Chondrocyte (in vitro differentiated cells): ENCODE measurements at places on chromosomes 6 and 20.

GRCh38 chr20:9021216-9021615 is 47.7 kb upstream of the PLCB4 start:
- no peaks in the 10 kb centered on the region for H3K27me3 ChIP-seq
- H3K36me3 ChIP-seq = no peaks in the 10 kb centered on the region
- no peak for DNase-seq
- H3K27ac ChIP-seq = no peak overlapping the region
- no peak overlapping the region for H3K4me3 ChIP-seq

GRCh38 chr6:16741112-16742016 is 19.9 kb downstream of the ATXN1 start:
- peak overlapping the region; percentile 83 for H3K27ac ChIP-seq
- H3K4me3 ChIP-seq = no peak overlapping the region
- H3K27me3 ChIP-seq = no peaks in the 10 kb centered on the region
- DNase-seq = no peak

- H3K4me1 ChIP-seq = peaks cover 36% of the 10 kb centered on the region
- H3K4me3 ChIP-seq = peak overlapping the region; percentile 72
- DNase-seq = no peak
- H3K27me3 ChIP-seq = peaks cover 2% of the 10 kb centered on the region
- no peak overlapping the region for H3K27ac ChIP-seq
These were observed 526 bp downstream of the SULF2 start for GRCh38 chr20:47784599-47785310.

DNA sequence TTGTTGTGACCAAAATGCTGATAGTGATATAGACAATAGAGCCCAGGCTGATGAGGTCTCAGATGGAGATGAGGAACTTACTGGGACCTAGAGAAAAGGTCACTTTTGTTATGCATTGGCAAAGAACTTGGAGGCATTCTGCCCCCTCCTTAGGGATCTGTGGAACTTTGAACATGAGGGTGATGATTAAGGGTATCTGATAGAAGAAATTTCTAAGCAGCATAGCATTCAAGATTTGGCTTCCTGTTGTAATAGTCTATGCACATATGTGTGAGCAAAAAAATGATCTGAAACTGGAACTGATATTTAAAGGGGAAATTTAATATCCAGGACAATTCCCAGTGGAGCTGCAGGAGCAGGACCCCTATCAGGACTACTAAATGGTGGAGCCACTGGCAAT is 17.1 kb downstream of the HLA-A start:
- DNase-seq = no peak
- H3K4me1 ChIP-seq = peaks cover 4% of the 10 kb centered on the region
- no peak overlapping the region for H3K27ac ChIP-seq
- H3K27me3 ChIP-seq = no peaks in the 10 kb centered on the region
- H3K36me3 ChIP-seq = no peaks in the 10 kb centered on the region
- H3K4me3 ChIP-seq = no peak overlapping the region

DNA sequence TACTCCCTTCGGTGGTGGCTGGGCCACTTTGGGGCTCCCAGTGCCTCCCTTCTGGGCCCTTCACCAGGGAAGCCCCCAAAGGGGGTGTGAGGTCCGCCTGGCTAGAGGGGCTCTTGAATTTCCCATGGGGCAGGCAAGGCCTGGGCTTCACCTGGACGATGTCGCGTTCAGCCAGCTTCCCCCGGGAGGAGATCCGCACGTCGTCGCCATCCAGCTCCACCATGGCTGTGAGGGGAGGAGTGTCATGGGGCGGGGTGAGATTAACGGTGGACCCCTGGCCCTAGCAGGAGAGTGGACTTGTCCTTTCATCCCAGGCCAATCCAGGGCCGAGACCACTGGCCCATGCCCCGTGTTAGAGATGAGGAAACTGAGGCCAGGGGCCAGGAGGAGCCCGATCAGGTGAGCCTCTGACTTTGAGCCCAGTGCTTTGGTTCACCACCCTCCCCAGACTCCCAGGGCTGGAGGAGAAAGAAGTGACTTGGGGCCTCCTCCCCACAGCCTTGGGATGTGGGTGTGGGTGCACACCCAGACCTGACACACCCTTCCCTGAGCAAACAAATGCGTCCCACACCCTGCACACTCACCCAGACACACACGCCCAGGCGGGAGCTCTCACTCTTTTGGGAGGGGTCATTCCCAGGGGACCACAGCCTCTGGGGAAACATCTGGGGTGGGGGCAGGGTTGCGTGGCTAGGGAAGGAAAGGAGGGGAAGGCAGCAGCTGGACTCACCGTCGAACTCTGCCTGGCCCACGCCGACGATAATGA is 46.1 kb downstream of the RAB44 start:
- peaks cover 2% of the 10 kb centered on the region for H3K36me3 ChIP-seq
- no peak for DNase-seq
- H3K27me3 ChIP-seq = peaks cover 9% of the 10 kb centered on the region
- H3K4me3 ChIP-seq = no peak overlapping the region

- no peak overlapping the region for H3K4me3 ChIP-seq
- H3K4me1 ChIP-seq = no peaks in the 10 kb centered on the region
- no peak overlapping the region for H3K27ac ChIP-seq
- H3K27me3 ChIP-seq = no peaks in the 10 kb centered on the region
These were observed 106.5 kb downstream of the MMS22L start for GRCh38 chr6:97176468-97176867.

GRCh38 chr6:42978487-42978838 is 518 bp downstream of the PEX6 start:
- H3K4me1 ChIP-seq = peaks cover 25% of the 10 kb centered on the region
- peak overlapping the region; percentile 63 for H3K27ac ChIP-seq
- H3K27me3 ChIP-seq = no peaks in the 10 kb centered on the region
- DNase-seq = no peak
